ENCODE measurements at places on chromosomes 5 and 9.

DNA sequence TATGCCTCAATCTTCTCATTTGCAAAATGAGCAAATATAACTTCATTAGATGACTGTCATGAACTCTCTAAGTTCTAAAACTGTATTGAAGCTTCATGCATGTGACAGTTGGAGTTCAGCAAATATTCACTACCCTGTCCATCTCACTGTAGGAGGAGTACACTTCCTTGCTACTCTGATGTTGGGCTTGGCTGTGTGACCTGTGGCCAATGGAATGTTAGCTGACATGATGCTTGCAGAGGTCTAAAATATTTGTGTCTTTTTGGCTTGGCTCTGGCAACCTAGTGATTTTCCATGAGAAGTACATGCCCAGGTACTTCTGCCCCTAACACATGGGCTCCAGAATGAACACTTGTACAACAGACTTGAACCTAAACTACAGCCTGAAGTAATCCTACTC is 203.1 kb upstream of the ANKH start:
- DNase-seq = no peak

DNA sequence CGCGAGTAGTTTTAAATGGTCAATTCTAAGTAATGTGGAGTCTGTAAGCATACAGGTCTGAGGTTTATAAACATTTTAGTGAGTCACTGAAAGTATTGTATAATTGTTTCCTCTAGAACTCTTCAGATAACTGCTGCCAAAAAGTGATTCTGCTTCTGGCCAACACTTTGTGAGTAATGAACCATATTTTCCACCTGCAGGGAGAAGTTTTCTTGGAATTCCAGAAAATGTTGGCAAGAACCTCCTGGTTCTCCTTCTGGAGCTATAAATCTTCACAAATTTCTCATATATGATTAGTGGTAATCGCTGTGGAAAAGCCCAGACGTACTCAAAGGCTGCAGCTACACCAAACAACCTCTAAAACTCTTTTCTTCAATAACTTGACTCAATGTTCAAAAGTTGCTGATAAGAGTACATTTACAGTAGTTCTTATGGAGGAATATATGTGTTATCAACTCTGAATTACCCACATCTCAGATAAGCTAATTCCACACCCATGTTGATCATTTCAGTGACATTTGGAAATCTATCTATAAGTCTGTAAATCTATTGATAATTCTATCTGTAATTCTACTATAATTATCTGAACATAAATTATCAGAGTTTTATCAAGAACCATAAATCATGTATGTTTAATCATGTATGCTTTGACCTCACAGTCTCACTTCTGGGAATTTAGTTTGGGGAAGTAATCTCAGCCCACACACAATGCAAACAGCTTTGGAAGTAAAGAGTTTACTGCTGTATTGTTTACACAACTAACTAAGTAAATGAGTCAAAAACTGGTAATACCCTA is 74.1 kb downstream of the FNBP1 start:
- DNase-seq = no peak

DNA sequence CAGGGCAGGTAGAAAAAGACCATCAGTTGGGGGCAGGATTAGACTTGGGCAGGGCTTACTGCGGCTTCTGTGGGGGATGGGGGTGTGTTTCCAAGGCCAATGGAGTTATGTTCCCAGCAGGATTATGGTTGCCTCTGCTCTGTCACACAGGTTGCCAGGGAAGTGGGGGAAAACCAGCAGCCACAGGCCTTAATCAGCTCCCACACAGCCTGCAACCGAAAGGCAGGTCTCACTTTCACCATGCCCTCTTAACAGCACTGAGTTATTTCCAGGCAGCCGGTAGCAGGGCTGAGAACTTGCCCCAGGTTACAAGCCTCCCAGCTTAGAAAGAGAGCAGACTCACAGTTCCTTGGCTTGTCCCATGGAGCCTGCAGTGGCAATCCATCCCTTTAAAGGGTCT is 205.5 kb downstream of the FGF10 start:
- DNase-seq = no peak

GRCh38 chr9:136090056-136090735 is 4.9 kb downstream of the NACC2 start:
- no peak for DNase-seq

- DNase-seq = no peak
Measured at GRCh38 chr5:7877851-7878250, 8.9 kb downstream of the MTRR start.

- no peak for DNase-seq
Measured at GRCh38 chr9:6930827-6931226, 173.1 kb downstream of the KDM4C start.

GRCh38 chr5:61177716-61178115 is 15.4 kb upstream of the SMIM15 start:
- DNase-seq = no peak

GRCh38 chr9:35910613-35911359 is 1.5 kb downstream of the SPAAR start:
- peak; percentile 47 for DNase-seq

DNA sequence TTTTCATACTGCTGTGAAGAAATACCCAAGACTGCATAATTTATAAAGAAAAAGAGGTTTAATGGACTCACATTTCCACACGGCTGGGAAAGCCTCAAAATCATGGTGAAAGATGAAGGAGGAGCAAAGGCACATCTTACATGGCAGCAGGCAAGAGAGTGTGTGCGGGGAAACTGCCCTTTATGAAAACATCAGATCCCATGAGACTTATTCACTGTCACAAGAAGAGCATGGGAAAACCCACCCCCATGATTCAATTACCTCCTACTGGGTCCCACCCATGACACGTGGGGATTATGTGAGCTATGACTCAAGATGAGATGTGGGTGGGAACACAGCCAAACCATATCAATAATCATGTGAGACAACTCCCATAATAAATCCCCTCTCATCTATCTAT is 8.7 kb downstream of the TTC39B start:
- DNase-seq = no peak

- DNase-seq = no peak
Measured at GRCh38 chr5:153367466-153367865, 123.0 kb upstream of the GRIA1 start.

- DNase-seq = peak; percentile 76
Measured at GRCh38 chr5:13510616-13511015, 433.9 kb downstream of the DNAH5 start.

DNA sequence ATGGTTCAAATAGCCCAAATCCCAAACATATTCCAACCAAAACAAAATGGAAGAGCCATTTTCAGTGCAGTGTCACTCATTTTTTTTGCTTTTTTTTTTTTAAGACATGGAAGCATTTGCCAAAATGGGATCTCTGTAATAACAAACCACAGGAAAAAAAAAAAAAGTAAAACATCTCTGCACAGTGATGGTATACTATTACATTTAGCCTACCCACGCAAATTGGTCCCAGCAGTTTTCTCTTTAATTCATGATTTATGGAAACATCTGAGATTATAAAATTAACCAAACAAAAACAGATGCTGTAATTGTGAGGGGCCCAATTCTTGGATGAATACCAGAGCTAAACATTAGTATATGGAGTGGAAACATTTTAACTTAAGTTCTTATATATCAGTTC is 566.6 kb downstream of the ZNF608 start:
- DNase-seq = no peak

GRCh38 chr5:146051678-146052077 is 53.7 kb downstream of the PLAC8L1 start:
- no peak for DNase-seq

- DNase-seq = no peak
Measured at GRCh38 chr9:31520301-31521085, 864.0 kb upstream of the ACO1 start.

DNA sequence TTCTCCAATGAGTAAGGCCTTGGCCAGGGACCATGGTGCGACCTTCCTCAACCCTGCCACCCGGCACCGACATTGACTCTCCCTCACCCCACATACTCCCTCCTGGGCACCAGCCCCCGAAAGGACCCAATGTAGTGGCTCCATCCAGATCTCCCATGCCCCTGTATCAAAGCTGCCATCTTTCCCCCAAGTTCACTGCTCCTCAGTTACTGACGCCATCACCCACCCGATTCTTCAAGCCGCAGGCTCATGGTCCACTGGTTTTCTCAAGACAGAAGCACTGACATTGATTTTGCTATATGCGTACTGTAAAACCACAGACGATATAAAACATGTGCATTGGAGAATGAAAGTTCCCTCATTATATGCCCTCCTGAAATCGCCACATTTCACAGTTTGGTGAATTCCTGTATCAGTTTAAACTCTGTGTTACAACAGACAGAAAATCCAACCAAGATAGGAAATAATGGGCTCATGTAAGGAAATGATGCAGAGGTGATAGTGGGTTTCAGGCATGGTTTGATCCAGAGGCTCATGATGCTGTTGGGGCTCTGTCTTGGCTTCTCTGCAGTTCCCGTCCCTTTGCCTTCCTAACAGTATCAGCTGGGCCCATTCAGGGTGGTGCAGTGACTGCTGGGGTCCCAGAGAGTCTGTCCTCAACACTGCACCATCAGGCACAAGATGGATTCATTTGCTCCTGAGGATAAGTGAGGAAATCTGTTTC is 207.3 kb upstream of the IER5L start:
- DNase-seq = no peak

DNA sequence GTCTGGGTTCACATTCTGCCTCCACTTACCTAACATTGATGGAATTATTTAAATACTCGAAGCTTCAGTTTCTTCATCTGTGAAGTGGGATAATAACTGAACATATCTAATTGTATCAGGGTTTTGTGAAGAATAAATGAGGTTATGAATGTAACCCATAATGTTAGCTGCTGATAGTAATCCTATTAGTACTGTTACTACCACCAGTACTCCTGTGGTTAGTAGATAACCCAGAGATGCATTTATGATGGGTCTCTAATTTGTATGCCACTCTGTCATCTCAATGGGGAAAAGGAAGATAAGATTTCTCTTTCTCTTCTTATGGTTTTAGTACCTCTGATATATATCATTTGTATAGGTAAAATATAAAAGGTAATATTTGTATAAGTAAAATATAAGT is 16.0 kb downstream of the CPEB4 start:
- no peak for DNase-seq

DNA sequence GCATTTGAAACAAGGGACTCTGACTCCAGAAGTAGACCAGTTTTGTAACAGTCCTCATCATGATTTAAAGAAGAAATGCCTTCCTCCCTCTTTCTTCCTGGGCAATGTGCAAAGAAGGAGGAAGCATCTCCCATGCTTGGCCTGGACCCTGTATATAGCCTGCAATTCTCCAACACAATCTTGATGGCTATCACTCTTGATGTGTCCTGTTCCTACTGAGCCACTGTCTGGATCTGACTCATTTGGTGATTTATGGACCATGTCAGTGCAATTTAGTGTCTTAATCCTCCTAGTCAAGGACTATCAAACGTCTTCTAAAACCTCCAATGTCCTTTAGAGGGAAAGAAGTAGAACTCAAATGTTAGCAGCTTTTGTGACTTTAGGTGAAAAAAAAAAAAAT is 697.3 kb downstream of the TLR4 start:
- no peak for DNase-seq

- DNase-seq = no peak
Measured at GRCh38 chr5:123028222-123028621, 8.3 kb downstream of the PPIC start.

DNA sequence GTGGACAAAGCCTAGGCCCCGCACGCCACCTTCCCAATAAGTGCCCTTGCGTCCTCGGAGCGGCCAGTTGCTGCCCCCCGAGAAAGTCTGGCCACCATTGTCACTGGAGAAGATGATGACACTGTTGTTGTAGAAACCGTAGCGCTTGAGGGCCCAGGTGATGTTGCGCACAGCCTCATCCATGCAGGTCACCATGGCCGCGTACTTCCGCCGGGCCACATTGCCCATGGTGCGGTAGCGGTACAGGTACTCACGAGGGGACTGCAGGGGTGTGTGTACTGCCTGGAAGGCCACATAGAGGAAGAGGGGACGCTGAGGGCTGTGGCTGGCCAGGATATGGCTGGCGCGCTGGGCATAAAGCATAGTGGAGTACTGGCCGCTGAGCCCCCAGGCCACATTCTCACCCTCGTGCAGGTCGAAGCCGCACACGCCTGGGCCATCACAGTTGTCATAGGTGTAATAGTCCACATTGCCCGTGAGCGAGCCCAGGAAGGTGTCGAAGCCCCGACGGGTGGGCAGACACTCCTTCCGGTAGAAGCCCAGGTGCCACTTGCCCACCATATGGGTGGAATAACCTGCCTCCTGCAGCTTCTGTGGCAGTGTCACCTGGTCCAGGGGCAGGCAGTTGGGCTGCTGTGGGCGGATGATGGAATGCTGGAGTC is 4.6 kb downstream of the ARSI start:
- DNase-seq = no peak

- DNase-seq = no peak
Measured at GRCh38 chr5:10401498-10401897, 40.2 kb upstream of the ROPN1L start.

DNA sequence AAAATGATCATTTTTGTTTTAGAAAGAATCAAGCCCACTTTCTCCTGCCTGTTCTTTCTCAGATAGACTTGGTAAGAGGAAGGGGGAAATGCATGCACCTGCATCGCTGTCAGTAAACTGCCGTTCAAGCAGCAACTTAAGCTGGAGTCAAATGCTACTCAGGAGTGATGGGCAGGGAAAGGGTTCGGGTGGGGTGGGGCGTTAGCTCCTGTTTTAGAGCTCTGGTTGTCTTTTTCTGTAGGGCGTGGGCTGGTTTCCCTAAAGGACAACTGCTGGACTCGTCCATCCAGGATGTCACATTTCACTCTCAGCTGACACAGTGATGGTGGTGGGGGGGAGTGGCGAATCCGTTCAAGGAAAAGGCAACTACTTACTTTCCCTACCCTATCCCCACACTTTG is 75.0 kb downstream of the NDFIP1 start:
- DNase-seq = no peak

GRCh38 chr9:1071730-1072129 is 21.6 kb downstream of the DMRT2 start:
- DNase-seq = no peak

GRCh38 chr9:119956111-119956510 is 586.9 kb upstream of the BRINP1 start:
- no peak for DNase-seq

GRCh38 chr5:6583049-6583880 is 49.6 kb downstream of the NSUN2 start:
- DNase-seq = peak; percentile 59

DNA sequence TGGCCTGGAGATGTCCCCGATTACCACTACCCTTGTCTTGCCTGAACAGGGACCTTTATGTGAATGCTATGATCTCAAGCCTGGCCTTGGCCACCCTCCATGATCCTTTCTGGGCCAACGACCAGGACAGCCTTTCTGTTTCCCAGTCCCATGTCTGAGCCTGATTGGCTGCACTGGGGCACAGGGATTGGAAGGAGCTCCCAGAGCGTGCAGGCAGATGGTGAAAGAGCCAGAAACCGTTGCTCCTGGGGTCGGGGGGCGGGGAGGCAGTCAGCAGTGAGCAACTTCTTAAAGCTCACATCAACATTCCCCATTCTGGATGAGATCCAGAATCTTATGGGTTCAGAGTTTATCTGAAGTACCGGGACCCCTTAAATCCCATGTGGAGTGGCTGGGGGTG is 84.4 kb downstream of the INSYN2B start:
- DNase-seq = no peak

GRCh38 chr5:26889815-26890214 is 148.6 kb downstream of the CDH9 start:
- no peak for DNase-seq

- DNase-seq = peak; percentile 63
Measured at GRCh38 chr9:106862821-106863720, at the start of gene ZNF462. Gene ZNF462 (plus strand): TSS chr9:106863166. CDS start chr9:106923384, 60,218 bp downstream.

- DNase-seq = no peak
Measured at GRCh38 chr5:175385691-175386362, 58.2 kb downstream of the DRD1 start.

- no peak for DNase-seq
Measured at GRCh38 chr5:171476701-171477100, 57.3 kb downstream of the FGF18 start.

GRCh38 chr9:114827641-114828302 is 21.9 kb upstream of the TNFSF15 start:
- DNase-seq = no peak

GRCh38 chr5:138905541-138905940 is 30.4 kb upstream of the LRRTM2 start:
- DNase-seq = no peak

Data from Caco-2 (cell line).